Large intestine (tissue), 12 donors: ENCODE measurements at places on chromosomes 5 and 9. TPM values are rescaled to one million over a fixed set of nuclear protein-coding genes. Genes with fewer than 3 reads are reported as not detected.

GRCh38 chr5:5370059-5370774 is 52.3 kb upstream of the ICE1 start:
- no peaks in the 10 kb centered on the region for H3K4me1 ChIP-seq
- H3K36me3 ChIP-seq: no peaks in the 10 kb centered on the region
- H3K27me3 ChIP-seq: no peaks in the 10 kb centered on the region
- H3K4me3 ChIP-seq: no peak overlapping the region
- no peak for DNase-seq

DNA sequence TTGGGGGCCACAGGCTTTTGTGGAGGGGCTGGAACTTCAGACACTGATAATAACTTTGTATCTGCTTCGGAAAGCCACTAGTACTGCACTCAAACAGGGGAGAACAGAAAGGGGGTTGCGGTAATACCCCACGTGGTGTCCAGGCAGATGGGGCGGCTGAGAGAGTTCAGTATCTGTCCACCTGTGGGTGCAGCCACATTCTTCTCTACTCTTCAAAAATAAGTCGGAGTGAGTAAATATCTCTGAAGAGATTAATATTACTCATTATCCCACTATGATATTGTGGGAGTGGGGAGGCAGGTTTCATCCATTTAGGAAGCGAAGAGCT is 102.1 kb upstream of the SSBP2 start:
- H3K4me1 ChIP-seq: peaks cover 26% of the 10 kb centered on the region
- no peak for DNase-seq
- H3K27ac ChIP-seq: peak overlapping the region; percentile 77
- no peaks in the 10 kb centered on the region for H3K27me3 ChIP-seq
- H3K4me3 ChIP-seq: no peak overlapping the region

IRX2 gene
- 0.01 TPM for polyA plus RNA-seq

- H3K27ac ChIP-seq: no peak overlapping the region
- H3K36me3 ChIP-seq: no peaks in the 10 kb centered on the region
- H3K27me3 ChIP-seq: no peaks in the 10 kb centered on the region
- no peak for DNase-seq
- no peak overlapping the region for H3K4me3 ChIP-seq
Observed at GRCh38 chr9:73845539-73845938, 651.6 kb upstream of the RORB start.

SLC4A9 gene
- 0.22 TPM for polyA plus RNA-seq
